Natural killer cell treated with Interleukin-12 subunit alpha and Interleukin-12 subunit beta and Interleukin-15 and Interleukin-18, amount 100 ng/mL, for 72 hours (primary cell): ENCODE measurements at places on chromosomes 1 and 21. TPM values are rescaled to one million over a fixed set of nuclear protein-coding genes. Genes with fewer than 3 reads are reported as not detected.

Gene TP73
- total RNA-seq: 1.5 TPM

Gene MXRA8
- not detected for total RNA-seq

Gene PLA2G2A
- not detected for total RNA-seq

Gene DYNLT5
- total RNA-seq: not detected

Gene FAAH
- total RNA-seq: 4.1 TPM

- DNase-seq: no peak
Observed at GRCh38 chr1:1022302-1023009, 2.5 kb downstream of the AGRN start.

- no peak for DNase-seq
Observed at GRCh38 chr1:116544588-116545358, 26.1 kb downstream of the CD58 start.

GRCh38 chr1:154520333-154520732 is 18.1 kb upstream of the SHE start:
- DNase-seq: no peak

DNA sequence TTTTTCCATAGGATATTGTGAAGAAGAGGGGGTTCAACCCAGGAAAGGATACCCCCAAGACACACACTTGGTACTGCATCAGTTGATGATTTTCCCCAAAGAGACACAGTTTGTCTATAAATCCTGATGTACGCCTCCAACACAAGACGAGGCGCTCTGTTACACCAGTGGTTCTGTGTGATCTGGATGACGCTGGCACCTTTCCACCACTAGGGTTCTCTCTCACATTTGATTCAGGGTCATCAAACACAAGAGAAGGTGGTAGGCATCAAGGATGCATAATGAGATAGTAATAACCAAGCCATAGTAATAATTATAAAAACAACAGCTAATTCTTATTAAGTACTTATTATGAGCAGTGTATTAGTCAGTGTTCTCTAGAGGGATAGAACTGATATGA is 508.8 kb upstream of the ZP4 start:
- DNase-seq: no peak

DNA sequence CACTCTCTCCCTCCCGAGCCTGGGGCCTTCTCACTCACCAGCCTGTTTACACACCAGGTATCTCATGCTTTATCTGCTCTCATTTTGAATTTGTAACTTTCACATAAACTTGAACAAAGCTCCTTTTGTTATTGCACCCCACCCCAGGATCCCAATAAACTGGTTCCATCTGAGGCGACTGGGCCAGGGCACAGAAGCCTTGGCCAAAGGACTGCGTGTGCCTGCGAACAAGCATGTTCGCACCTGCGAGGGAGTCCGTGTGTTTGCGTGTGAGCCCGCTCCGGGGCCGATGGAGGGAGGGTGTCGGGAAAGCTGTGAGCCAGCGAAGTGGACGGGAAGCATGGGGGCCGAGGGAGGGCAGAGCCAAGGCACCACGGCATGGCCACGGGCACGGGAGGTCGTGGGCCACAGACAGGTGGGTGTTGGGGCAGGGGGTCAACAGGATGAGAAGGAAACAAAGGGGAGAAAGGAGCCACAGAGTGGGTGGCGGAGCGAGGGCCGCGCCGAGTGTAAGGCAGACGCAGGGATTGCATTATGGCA is 98.8 kb downstream of the CASZ1 start:
- DNase-seq: no peak

GRCh38 chr1:38614861-38615260 is 244.7 kb downstream of the RRAGC start:
- no peak for DNase-seq

DNA sequence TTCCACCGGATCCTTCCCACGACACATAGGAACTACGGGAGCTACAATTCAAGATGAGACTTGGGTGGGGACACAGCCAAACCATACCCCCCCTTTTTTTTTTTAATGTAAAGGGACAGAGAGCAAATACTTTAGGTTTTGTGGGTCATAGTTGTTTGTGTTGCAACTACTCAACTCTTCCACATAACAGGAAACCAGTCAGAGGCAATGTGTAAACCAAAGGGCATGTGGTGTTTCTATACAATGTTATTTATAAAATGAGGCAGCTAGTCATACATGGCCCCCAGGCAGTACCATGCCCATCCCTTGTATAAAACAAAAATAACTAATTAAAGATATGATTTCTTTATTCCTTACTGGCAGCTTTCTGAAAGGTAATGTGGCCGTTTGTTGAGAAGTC is 845.4 kb upstream of the ADAMTS5 start:
- DNase-seq: no peak

GRCh38 chr1:177145106-177146070 is 19.1 kb downstream of the ASTN1 start:
- DNase-seq: no peak

- no peak for DNase-seq
Observed at GRCh38 chr1:76501586-76502219, 365.6 kb upstream of the ST6GALNAC5 start.

GRCh38 chr1:200180821-200181220 is 153.3 kb downstream of the NR5A2 start:
- no peak for DNase-seq

- DNase-seq: no peak
Observed at GRCh38 chr1:244089561-244089960, 38.5 kb downstream of the ZBTB18 start.

- DNase-seq: no peak
Observed at GRCh38 chr1:174964972-174965361, 34.8 kb upstream of the CACYBP start.
